ENCODE measurements at places on chromosomes 7 and 10. TPM values are rescaled to one million over a fixed set of nuclear protein-coding genes. Genes with fewer than 3 reads are reported as not detected.

DNA sequence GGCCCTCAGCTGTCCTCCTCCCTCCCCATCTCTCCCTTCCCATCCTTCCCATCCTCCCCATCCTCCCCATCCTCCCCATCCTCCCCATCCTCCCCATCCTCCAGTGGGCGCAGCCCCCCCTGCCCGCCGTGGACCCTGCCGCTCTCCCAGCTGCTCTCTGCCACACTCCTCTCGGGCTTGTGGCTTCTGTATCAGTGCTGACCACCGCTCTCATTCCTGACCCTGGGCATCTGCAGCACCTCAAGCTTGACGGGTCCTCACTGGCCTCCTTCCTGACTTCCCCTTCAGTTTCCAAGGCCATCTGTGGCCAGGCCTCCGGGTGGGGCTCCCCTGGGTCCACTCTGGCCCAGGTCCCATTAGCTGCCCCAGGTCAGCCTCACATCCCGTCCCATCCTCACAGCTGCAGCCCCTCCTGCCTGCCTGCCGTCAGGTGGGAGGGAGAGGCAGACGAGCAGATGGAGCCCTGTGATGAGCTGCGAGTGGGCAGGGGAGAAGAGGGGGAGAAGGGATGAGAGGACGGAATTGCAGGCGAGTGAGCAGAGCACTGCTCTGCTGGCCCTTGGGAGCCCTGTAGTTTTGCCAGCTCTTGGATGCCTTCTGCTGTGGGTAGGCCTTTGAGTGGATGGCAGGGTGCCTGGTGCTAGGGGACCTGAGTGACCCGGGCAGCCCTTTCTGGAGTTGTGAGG lies 35.7 kb downstream of the LHPP start:
- DNase-seq: peak; percentile 61

DNA sequence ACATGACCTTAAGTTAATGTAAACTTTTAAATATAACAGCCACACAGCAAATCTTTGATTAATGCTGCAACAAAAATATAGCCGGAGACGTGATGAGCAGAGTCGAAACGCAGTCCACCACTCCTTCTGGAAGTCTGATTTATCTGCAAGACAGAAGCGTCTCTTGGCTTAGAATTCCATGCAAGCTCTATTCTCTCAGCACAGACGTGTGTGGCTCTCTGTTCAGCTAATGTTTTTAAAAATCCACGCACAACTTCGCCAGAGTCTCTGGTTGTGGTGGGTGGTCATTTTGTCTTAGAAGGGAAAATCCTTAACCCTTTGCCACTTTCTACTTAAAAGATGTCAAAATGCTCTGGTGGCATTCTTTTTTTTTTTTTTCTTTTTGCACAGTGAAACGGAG lies 438.0 kb upstream of the MGMT start:
- DNase-seq: no peak

DNA sequence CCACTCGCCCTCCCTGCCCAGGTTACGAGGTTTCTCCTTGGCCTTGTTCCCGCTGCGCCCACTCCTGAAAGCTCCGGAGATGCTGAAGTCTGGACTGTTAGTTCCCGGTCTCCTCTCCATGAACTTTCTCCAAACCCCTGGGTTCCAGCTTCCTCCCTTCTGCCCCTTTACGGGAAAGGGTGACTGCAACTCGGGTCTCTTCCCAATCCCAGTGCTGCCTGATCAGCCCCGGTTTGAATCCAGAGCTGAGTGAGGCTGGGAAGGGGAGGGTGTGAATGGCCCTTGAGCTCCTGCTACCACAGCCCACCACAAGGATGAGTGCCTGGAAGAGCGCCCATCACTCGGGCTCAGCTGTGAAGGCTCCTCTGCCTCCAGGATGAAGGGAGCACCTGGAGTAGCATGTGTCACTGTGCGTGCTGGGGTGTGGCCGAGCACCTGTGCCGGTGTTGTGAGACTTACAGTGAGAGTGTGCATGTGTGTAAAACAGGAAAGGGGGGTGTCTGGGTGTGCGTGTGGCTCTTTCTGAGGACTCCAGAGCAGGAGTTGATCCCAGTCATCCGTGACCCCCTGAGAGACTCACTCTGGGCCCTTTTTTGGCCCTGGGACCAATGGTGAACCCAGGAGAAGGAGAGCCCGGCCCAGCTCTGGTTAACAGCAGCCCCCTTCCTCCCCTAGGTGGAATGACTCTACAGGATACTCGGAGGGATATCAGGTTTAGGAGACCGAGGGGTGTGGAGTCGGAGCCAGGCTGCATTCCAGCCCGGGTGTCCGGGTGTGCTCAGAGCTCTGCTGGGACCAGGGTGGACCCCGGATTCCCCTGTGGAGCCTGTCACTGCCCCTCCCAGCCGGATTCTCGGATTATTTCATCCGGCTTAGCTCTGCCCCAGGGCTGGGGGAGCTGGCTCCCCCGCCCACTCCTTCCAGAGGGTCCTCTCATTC lies 1.1 kb upstream of the ZNF467 start:
- DNase-seq: no peak

DNA sequence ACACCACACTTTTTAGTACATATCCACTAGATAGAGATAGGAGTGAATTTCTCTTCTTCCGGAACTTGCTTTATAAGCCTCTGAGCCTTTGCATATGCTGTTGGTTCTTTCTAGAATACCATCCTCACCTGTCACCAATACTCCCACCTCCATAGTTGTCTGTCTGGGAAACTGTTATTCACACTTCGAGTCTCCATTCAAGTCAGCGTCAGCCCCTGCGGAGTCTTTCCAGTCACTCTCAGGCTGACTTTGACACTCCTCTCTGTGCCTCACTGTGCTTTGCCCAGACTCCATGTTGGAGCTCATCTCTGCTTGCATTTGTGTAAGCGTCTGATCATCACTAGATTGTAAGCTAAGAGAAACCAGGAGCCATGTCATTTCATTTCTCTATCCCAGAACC lies 66.5 kb upstream of the NRBF2 start:
- DNase-seq: no peak

DNA sequence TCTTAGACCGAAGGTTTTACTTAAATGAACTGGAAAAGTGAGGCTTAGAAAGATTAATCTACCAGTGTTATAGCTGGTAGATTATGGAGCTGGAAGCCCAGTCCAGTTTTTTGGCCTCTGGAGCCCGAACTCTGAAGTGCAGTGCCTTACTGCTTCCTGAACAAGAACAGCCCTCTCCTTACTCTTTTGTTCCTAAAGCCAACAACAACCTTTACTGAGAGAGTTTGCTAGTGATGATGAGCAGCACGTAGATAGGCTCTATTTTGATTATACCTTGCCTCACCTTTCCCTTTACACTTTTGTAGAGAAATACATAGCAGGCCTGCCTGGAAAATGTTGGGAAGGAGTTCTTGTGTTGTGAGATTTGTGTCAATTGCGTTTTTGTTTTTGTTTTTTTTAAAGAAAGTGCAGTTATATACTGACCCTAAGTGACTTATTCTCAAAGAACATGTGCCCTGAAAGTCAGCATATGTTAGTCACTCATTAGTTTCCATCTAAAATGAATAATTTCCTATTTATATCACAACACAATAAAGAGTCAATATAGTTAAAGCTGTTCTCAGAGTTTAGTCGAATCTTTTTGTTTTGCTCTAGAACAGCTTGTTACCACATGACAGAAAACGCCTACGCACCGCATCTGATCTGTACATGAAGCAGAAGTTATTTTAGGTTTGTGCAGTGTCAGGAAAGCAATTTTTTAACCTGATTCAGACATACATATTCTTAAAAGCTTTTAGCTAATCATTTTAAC lies 33.0 kb downstream of the PLEKHA1 start:
- no peak for DNase-seq

GRCh38 chr10:78247266-78247665 lies 213.6 kb downstream of the RPS24 start:
- DNase-seq: no peak

- no peak for DNase-seq
These were observed 3.3 kb downstream of the LUC7L2 start for GRCh38 chr7:139362981-139363380.

- peak; percentile 65 for DNase-seq
These were observed 23.5 kb downstream of the TMEM273 start for GRCh38 chr10:49164559-49165188.

DNA sequence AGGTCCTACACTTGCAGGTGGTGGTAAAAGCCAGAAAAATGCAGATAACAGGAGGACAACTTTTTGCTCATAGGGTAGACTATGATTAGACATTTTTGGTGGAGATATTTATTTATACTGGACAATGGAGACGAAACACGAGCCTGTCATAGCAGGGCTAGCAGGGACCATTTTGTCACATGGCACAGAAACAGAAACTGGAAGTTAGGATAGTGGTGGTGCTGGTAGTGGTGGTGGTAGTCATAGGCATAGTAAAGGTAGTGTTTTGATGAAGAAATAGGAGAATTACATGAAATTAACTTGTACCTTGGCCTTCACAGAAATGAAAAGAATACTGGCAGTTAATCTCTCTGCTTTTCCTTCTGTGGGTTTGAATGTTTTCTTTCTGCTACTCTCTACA lies 8.8 kb upstream of the MGAM start:
- DNase-seq: no peak

GRCh38 chr10:15742836-15743235 lies 23.1 kb upstream of the ITGA8 start:
- DNase-seq: no peak

DNA sequence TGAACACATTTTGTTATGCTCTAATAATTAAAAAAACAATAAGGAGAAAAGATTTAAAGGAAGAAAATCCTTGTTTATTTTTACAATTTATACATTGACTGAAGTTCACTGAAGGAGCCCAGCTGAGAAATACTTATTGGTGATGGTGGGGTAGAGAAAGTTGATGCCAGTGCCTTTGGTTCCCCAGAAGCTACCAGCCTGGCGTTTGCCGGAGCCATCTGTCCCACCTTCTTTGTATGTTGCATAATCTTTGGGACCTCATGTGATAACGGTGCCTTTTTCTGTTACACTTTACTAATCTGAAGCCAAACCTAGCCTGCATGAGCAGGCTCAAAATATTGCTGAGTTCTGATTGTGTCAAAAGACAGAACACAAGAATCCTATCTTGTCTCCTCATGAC lies 22.7 kb downstream of the ZNF365 start:
- no peak for DNase-seq

GRCh38 chr7:25832456-25832855 lies 319.5 kb upstream of the NFE2L3 start:
- no peak for DNase-seq

Gene GPR146
- 1.4 TPM for polyA plus RNA-seq

Gene COL26A1
- polyA plus RNA-seq: 0.05 TPM

Gene CYP2C19
- not detected for polyA plus RNA-seq

Gene PTN
- 23.7 TPM for polyA plus RNA-seq

Gene VIPR2
- 0.02 TPM for polyA plus RNA-seq

All from SK-N-SH (cell line).